T-cell (primary cell): ENCODE measurements at places on chromosomes 7 and 10.

DNA sequence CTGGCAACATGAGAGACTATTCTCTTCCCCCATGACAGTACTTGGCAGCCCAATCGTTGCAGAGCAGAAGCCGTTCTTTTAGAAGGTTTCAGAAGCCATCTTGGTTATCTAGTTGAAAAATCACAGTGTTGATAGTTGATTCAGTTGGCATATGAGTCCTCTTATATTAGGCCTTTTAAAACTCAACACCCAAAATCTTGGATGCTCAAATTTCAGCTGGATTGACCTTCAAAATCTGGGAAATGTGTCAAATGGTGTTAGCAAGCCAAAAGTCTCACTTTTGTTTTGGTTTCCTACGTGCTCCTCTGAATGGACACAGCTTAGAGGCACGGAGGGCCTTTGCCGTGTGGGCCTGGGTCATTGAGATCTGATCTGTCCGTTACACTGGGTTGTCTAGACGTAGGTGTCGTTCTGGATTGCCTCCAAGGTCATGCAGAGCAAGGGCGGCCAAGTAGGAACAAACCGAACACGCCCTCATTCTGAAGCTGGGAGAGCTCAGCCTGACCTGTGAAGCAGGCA lies 59.3 kb upstream of the BMPER start:
- H3K36me3 ChIP-seq: no peaks in the 10 kb centered on the region
- H3K27me3 ChIP-seq: no peaks in the 10 kb centered on the region
- H3K27ac ChIP-seq: no peak overlapping the region
- no peaks in the 10 kb centered on the region for H3K4me1 ChIP-seq
- H3K4me3 ChIP-seq: no peak overlapping the region

- no peak overlapping the region for H3K27ac ChIP-seq
- no peak for DNase-seq
- no peaks in the 10 kb centered on the region for H3K27me3 ChIP-seq
- H3K4me3 ChIP-seq: no peak overlapping the region
Observed at GRCh38 chr10:91317541-91317940, 92.6 kb upstream of the HECTD2 start.

DNA sequence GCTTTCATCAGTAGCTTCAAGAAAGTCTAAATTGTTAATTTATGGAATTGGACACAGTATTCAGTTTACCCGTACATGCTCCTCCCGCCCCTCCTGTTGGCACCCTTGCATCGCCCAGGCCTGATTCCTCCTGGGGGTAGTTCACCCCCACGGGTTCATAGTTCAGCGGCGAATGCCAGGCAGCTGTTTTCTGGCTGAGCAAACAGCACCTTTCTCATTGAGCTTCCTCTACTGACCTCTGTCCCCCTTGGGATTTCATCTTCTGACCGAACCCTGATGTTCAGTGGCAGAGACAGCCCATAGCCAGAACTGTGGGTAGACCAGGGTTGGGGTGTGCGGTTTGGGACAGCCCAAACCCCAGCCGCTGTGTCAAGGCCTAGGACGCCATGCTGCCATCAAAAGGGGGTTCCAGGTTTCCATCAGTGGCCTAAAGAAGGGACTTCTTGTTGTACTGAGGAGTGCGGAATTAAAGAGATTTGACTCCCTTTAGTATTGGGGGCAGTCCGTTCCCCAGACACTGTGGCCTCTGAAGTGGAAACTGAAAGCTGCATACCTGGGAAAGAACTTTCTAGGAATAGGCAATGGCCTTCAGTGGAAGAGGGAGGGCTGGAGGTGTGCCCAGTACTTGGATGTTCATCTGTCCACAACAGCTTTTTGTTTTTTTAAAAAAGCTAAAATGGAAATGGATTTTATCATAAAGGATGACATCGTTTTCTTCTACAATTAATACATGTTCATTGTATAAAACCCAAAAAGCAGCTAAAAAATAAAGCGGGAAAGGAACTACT lies 19.0 kb downstream of the MDH2 start:
- H3K36me3 ChIP-seq: peaks cover 52% of the 10 kb centered on the region
- H3K27me3 ChIP-seq: no peaks in the 10 kb centered on the region
- H3K27ac ChIP-seq: no peak overlapping the region

DNA sequence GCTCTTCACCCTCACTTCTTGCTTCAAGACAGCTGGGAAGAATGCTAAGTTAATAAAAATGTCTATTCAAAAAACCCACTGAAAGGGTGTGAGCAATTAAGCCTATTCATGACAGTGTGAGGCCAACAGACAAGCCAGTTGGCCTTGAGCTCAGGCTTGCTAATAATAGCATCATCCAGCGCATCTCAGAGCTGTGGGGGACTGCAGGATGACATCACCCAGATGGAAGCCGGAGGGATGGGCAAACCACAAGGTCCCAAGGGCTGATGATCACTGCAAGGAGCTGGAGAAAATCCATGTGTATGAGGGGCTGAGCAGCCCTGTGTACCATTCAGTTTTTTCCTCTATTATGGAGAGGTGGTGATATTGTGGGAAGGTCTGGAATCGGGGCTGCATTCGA lies 770.4 kb downstream of the TNS3 start:
- no peaks in the 10 kb centered on the region for H3K36me3 ChIP-seq
- DNase-seq: no peak
- no peaks in the 10 kb centered on the region for H3K27me3 ChIP-seq
- H3K27ac ChIP-seq: no peak overlapping the region
- no peaks in the 10 kb centered on the region for H3K4me1 ChIP-seq
- no peak overlapping the region for H3K4me3 ChIP-seq

DNA sequence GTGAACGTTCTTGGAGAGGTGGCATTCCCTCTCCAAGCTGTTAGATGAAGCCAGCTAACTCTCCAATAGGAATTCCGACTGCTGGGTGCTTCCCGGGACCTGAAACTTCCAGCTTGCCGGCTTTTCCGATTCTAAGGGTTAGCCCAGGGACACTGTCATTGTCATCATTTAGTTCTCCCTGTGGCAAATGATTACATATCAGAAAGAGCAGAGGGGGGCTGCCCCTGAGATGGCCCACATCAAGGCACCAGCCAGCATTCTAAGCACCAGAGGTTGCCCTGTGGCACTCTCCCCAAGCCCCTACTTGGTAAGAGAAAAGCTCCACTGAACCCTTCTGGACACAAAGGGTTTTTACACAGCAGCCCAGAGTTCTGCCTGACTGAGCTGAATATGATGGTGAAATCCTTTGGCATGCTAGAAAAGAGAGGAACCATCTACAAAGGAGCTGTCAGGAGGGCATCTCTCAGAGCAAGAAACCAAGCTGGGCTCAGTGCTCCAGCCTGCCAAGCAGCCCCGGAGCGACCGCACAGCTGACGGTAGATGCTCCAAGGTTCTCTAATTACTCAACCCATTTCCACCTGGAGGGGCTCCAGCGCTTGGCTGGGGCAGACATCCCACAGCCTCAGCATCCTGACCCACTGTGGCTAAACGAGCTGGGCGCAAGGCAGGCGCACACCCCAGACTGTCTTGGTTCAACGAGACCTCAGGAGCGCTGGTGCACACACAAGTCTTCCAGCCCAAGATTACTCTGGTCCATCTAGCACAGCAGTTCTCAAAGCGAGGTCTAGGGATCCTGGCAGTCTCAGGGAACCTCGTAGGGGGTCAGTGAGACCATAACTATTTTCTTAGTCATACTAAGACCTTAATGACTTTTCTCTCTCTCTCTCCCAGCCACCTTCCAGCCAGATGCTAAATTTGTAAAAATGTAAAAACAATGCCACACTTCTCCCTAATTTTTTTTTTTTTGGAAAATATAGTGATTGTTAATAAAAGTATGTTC lies 160.5 kb downstream of the GFRA1 start:
- no peak overlapping the region for H3K27ac ChIP-seq
- H3K4me3 ChIP-seq: no peak overlapping the region
- DNase-seq: no peak
- H3K36me3 ChIP-seq: no peaks in the 10 kb centered on the region
- H3K27me3 ChIP-seq: no peaks in the 10 kb centered on the region
- H3K4me1 ChIP-seq: no peaks in the 10 kb centered on the region

DNA sequence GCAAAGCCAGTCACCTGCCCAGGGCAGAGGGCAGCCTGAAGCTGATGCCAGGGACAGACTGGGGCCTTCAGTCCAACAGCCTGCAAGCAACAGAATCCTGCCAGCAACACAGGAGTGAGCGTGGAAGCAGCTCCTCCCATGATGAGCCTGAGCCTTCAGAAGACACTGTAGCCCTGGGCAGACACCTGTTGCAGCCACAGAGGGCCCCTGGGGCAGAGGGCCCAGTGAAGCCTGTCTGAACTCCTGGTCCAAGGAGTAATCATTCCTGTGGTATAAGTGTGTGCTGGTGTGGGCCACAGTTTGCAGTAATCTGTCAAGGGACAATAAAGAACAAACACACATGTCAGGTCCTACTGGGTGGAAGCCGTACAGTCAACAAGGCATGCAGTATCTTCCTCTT lies 2.9 kb upstream of the PFKP start:
- H3K4me3 ChIP-seq: no peak overlapping the region
- no peak overlapping the region for H3K27ac ChIP-seq
- peaks cover 12% of the 10 kb centered on the region for H3K27me3 ChIP-seq
- H3K4me1 ChIP-seq: peaks cover 3% of the 10 kb centered on the region

GRCh38 chr7:47557694-47558670 lies 23.9 kb downstream of the TNS3 start:
- no peaks in the 10 kb centered on the region for H3K36me3 ChIP-seq
- no peaks in the 10 kb centered on the region for H3K4me1 ChIP-seq
- no peak overlapping the region for H3K4me3 ChIP-seq
- DNase-seq: no peak

- DNase-seq: no peak
- no peak overlapping the region for H3K4me3 ChIP-seq
- H3K27me3 ChIP-seq: no peaks in the 10 kb centered on the region
- no peaks in the 10 kb centered on the region for H3K36me3 ChIP-seq
- no peak overlapping the region for H3K27ac ChIP-seq
Observed at GRCh38 chr7:46290374-46291049, 369.4 kb upstream of the IGFBP3 start.

GRCh38 chr10:71419002-71419540 lies 22.4 kb downstream of the CDH23 start:
- H3K27me3 ChIP-seq: no peaks in the 10 kb centered on the region
- H3K4me3 ChIP-seq: no peak overlapping the region
- H3K27ac ChIP-seq: no peak overlapping the region
- H3K36me3 ChIP-seq: no peaks in the 10 kb centered on the region
- H3K4me1 ChIP-seq: no peaks in the 10 kb centered on the region
- no peak for DNase-seq

DNA sequence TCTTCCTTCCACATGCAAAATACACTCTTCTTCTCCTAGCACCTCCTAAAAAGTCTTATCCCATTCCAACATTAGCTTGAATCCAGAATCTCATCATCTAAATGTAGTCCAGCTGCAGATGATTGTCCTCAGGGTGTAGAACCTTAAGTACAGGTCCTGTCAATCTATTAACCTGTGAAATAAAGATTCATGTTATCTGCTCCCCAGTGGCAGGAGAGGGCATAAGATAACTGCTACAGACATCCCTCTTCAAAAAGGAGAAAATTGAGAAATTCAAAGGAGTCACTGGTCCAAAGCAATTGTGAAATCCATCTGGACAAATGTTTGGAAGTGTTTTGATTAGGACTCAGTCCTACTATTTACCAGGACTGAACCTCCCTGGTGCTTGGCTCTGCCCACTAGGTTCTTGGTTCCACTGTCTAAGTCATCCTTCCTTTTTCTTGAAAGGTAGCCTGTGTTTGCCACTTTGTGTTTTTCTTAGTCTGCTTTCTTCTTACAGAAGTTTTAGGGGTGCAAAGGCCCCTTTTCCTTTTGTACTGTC lies 96.2 kb downstream of the ADD3 start:
- H3K27me3 ChIP-seq: no peaks in the 10 kb centered on the region
- no peaks in the 10 kb centered on the region for H3K36me3 ChIP-seq
- H3K4me3 ChIP-seq: no peak overlapping the region
- no peak for DNase-seq
- no peak overlapping the region for H3K27ac ChIP-seq

- no peak overlapping the region for H3K4me3 ChIP-seq
- H3K4me1 ChIP-seq: no peaks in the 10 kb centered on the region
- H3K27me3 ChIP-seq: no peaks in the 10 kb centered on the region
Observed at GRCh38 chr10:69703256-69703655, 73.2 kb downstream of the FAM241B start.

- DNase-seq: no peak
- H3K36me3 ChIP-seq: no peaks in the 10 kb centered on the region
- peaks cover 3% of the 10 kb centered on the region for H3K4me1 ChIP-seq
- H3K4me3 ChIP-seq: peak overlapping the region; percentile 90
- no peak overlapping the region for H3K27ac ChIP-seq
- peaks cover 19% of the 10 kb centered on the region for H3K27me3 ChIP-seq
Observed at GRCh38 chr7:87627634-87627994, 584 bp upstream of the RUNDC3B start.

DNA sequence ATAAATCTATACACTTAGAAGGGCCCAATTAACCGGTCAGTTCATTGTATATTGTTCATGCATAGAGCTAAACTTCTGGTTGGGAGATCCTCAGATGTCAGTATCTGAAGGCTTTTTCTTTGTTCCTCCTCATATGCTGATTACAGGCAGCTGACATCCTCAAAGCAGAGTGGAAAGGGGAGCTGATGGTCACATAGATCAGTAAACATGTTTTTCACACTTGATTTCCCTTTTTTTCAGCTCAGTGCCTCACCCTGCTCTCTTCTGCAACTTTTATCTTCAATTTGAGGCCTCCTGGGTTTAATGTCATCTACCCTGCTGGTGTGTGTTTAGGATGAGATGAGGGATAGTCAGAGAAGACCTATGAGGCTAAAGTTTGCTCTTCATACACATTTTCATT lies 297.9 kb upstream of the FZD1 start:
- DNase-seq: no peak
- no peaks in the 10 kb centered on the region for H3K4me1 ChIP-seq
- no peaks in the 10 kb centered on the region for H3K36me3 ChIP-seq
- no peaks in the 10 kb centered on the region for H3K27me3 ChIP-seq
- H3K27ac ChIP-seq: no peak overlapping the region
- no peak overlapping the region for H3K4me3 ChIP-seq

DNA sequence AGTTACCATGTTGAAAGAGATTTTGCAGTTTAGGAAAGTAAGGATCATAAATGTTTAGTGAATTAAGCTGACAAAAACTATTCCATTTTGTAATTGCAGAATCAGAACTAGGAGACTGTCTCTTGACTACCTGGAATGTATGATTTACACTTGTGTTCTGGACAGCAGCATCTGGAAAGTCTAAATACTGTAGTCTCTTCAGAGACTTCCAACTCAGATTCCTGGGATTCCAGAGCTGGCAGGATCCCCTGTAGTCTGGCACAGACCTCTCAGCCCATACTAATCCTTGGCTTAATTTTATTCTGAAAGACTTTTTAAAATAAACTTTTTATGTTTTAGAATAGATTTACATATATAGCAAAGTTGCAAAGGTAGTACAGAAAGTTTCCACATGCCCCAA lies 452.7 kb downstream of the DPP6 start:
- H3K27ac ChIP-seq: no peak overlapping the region
- H3K36me3 ChIP-seq: no peaks in the 10 kb centered on the region
- no peaks in the 10 kb centered on the region for H3K27me3 ChIP-seq
- no peak overlapping the region for H3K4me3 ChIP-seq
